ENCODE measurements at places on chromosomes 7 and 10.

- no peak for DNase-seq
Observed at GRCh38 chr10:129033790-129034272, 433.2 kb upstream of the MGMT start.

GRCh38 chr10:77421591-77421990, 216.0 kb downstream of the KCNMA1 start:
- no peak for DNase-seq

- no peak for DNase-seq
Observed at GRCh38 chr10:47317251-47317650, 5.0 kb upstream of the GDF2 start.

DNA sequence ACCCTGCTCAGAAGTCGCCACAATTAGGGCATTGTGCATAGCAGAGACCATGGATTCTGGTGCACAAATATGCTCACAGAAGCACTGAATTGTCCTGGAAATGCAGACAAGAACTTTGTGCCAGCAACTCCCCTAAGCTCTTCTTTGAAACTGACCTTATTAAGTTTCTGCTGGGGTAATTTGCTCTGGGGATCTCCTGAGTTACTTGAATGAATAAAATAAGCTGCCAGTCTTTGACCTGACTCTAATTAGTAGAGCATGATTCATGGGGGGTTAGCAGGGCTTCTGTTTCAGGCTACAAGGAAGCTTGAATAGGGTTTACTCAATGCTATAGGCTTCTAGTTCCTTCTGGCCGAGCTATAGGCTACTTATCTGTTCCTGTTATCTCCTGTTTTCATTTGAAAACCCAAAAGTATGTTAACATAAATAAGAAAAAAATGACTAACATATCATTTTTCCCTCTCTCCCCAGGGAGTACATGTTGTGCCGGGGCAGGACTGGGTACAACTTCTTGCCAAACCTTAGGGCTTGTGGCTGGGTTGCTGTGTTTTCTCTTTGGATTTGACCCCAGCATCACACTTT, 169.0 kb upstream of the TMEM229A start:
- no peak for DNase-seq

DNA sequence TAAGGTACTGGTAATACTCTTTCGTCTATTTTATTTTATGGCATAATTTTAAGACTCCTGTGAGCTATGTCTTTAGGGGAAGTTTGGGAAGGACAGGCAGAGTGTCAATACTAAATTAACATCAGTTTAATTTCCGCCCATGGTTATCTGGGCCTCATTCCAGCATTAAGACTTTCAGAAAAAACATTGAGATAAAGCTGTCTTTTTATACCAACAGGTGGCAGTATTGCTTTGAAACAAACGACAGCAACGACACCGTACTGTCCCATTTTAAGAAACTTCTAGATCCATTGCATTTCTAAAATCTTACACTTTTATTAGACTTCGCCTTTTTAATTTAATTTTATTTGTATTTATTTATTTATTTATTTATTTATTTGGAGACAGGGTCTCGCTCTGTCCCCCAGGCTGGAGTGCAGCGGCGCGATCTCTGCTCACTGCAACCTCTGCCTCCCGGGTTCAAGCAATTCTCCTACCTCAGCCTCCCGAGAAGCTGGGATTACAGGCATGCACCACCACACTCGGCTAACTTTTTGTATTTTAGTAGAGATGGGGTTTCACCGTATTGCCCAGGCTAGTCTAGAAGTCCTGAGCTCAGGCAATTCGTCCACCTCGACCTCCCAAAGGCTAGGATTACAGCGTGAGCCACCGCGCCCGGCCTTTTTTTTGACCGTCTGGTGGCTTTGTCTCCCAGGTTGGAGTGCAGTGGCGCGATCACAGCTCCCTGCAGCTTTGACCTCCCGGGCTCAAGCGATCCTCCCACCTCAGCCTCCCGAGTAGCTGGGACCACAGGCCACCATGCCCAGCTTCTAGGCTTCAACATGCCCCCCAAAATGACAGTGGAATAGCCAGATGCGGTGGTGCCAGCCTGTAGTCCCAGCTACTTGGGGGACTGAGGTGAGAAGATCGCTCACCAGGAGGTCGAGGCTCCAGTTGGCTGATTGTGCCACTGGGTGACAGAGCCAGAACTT, 78.7 kb upstream of the C1GALT1 start:
- peak; percentile 55 for DNase-seq

Measured in germinal center (tissue), 1 donor.